ENCODE measurements at places on chromosomes 7 and 10.

GRCh38 chr10:49177391-49178355, 10.5 kb downstream of the TMEM273 start:
- DNase-seq = no peak

DNA sequence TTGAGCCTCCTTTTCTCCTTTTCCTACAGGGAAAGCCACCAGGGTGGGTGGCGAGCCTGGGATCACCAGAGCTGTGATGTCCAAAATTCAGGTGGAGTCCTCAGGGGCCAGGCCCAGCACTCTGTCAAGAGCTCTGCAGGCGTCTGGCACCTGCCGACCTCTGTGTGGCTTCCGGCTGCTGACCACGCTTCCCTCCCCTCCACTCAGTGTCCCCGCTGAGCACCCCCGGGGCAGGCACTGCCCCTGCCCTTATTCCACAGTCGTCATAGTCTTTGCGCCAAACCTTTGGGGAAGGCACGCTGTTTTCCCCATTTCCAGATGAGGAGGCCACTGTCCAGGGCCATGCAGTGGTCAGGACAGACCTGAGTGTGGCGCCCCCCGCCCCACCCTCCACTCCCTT, 7.5 kb downstream of the MTG1 start:
- no peak for DNase-seq

DNA sequence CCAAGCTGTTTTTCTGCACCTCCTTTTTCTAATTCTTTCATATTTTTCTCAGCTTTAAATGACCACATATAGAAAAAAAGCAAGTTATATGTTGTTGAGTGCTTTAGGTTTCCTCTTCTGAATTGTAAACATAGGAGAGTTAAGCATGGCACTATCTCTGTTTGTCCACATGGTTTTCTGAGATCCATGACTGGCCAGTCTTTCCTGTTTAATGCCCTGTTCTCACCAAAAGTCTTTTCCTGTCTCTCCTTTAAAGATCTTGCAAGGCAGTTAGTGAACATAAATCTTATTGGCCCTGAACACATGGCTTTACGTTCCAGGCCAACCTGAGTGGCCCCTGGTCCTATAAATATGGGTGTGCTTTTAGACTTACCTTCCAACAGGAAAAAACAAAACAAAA, 19.4 kb downstream of the TRPV5 start:
- no peak for DNase-seq

GRCh38 chr10:5506751-5507648, 7.6 kb upstream of the CALML5 start:
- DNase-seq = no peak

- DNase-seq = no peak
Observed at GRCh38 chr10:68330852-68331454, 911 bp upstream of the HNRNPH3 start.

- DNase-seq = no peak
Observed at GRCh38 chr10:21511946-21512572, 13.4 kb downstream of the SKIDA1 start.

DNA sequence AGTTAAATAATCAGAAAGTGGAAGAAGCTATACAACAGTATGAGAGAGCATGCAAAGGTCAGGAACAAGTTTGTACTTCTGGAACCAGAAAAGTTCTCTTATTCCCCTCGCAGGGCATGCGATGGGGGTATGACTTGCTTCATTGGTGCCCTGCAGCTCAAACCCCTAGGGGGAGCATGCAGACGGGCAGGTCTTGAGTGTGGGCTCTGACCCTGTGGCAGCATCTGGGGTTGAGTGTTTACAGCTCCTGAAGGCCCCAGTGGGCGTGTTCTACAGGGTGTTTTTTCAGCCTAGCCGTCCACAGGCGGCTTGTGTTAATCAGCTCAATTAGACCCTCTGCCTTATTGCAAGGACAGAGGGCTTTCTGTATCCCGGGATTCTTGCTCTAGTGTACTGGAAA, 44.5 kb downstream of the KIF20B start:
- no peak for DNase-seq

GRCh38 chr7:110839866-110840265, 251.1 kb upstream of the LRRN3 start:
- DNase-seq = peak; percentile 55

DNA sequence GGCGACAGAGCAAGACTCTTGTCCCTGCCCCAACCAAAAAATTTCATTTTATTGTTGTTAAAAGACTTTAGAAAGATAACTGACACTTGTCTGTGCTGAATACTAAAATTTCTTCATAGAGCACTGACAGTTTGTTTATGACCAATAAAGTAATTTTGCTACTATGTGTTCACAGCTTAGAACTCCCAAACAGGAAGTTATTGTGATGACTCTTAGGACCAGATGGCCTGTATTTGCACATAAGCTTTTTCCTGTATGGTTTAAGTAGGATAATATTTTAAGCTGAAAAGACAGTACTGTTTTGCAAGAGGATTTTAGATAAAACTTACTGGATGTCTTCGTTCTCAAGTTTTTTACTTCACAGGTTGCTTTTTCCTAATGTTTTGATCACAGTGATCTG, 80.7 kb downstream of the MMRN2 start:
- DNase-seq = no peak

GRCh38 chr7:148276314-148277041, 314.1 kb upstream of the C7orf33 start:
- DNase-seq = no peak

DNA sequence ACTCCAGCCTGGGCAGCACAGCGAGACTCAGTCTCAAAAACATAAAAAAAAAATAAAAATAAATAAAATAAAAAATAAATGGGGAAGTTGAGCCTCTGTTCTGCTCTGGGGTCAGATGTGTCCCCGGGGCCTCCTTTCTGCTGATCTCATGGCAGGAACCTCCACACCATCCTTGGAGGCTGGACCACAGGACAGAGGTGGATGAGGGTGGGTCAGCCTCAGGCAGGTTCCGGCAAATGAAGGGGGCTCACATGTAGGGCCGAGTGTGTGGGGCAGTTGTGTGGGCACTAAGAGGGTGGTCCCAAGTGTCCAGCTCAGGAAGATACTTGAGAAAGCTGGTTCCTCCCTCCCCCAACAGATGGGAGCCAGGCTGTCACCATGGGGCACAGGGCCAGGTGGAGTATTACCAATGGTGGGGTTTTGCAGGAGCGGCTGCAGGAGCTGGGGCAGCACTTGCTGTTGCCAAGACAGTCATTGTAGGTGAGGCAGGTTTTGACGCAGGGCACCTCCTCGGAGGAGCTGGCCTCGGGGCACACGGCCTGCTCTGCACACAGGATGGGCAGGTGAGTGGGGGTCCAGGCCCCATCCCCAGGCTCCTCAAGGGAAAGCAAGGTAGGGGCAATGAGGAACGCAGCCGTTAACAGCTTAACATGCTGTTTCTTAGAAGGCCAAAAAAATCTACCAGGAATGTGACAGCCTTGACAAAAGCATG, 13.9 kb upstream of the TBRG4 start:
- DNase-seq = no peak

DNA sequence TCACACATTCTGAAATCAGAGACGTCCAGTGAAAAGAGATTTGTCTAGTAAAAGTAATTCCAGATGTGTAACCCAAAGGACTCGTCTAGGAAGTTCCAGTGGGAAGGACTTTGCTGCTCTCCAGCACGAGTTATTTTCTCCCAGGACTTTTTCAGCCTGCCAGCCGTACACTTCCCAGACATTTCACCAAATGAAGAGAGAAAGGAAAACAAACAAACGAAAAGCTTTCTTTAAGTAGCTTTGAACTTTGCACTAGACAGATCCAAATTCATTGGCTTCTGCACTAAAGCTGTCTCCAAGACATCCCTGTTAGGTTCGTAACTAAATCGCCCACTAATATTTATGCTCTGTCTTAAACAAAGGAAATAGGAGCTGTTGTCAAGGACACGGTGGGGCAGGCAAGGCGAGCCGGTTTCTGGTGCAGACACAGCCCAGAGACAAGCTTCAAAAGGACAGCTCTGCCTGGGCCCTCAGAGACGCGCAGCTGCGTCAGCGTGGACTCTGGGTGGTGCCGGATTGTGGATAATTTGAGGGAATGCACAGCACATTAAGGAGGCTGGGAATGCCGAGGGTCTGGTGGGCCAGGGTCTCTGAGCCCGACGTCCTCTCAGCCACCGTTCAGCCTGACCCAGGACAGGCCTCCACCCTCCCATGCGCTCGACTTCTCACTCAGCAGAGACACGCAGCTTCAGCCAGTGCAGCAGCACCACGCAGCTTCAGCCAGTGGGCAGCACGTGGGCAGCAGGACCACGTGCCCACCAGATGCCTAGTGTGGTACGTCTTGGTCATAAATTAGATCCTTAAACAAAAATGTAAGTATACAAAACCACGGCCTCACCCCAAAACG, 64.1 kb upstream of the INSIG1 start:
- DNase-seq = no peak

DNA sequence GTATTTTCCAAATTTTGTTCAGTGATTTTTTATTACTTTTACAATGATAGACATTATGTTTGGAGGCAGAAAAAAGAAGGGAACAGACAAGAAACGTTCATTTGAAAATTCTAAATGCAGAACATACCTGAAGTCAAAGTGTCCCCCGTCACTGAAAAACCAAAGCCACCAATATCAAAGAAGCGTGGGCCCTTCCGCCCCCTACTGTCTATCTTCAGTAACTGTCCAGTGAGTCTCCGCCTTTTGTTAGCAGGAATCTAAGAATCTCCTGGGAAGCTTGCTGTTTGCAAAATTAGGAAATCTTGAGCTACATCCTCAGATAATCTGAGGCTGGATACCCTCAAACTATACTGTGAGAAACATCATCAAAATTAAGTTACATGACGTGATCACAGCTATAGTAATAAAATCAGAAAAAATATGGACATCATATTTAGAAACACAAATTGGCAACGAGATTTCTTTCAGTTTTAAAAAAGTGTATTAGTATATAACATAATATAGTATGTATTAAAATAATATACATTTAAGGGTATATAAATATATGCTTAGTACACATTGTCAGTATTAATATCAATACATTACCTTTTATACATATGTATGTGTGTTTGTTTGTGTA, 169.3 kb upstream of the AKR1E2 start:
- peak; percentile 49 for DNase-seq

DNA sequence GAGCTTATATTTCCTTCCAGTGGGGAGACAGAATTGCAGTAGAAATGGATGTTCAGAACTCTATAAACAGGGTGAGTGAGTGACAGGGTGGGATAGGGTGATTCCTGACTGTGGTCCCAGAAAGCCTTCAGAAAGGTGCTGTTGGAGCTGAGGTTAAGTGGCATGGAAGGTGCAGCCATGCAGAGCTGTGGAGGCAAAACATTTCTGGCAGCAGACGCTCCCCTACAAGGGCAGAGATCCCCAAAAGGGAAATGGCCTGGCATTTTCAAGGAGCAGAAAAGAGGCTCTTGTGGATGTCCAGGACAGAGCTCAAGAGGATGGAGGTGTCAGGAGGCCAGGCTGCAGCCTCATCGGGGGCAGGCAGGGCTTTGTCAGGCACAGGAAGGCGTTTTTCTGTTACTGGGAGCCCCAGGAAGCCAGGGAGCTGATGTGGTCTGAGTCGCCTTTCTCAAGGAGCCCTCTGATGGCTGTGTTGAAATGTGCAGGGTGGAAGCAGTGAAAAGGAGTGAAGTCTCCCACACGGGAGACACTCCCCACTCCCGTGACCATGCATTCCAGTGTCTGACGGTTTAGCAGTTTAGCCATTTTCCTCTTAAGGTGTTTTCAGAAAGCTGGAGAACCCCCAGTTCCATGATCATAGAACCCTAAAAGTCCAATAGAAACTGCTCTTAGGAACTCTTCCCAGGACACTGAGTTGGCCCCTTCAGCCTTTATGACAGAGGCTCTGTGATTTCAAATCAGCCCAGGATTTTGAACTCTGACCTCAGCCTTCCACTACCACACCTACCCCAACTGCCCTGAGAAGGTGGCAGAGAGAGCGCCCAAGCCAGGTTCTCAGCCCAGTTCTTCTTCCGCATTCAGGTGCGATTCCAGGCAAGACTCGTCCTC, 96.2 kb downstream of the C10orf105 start:
- DNase-seq = no peak

DNA sequence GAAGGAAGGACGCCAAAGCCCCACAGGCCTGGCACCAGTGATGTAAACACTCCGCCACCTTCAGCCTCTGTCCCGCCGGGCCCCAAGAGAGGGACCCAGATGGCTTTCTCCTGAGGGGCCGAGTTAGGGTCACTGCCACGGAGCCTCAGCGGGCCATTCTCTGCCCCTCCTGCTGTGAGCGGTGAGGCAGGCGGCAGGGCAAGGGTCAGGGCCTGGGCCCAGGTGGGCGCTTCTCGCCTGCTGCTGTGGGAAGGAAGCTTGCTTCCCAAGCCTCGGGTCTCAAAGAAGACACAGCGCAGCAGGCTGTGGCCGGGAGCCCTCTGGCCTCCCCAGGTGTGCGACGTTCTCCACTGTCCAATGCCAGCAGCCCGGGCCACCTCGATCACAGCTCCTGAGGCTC, 84.8 kb downstream of the PROSER2 start:
- no peak for DNase-seq

GRCh38 chr7:74583630-74584029, 73.9 kb upstream of the GTF2I start:
- DNase-seq = no peak

- DNase-seq = no peak
Observed at GRCh38 chr10:114380797-114381196, 23.5 kb downstream of the AFAP1L2 start.

- no peak for DNase-seq
Observed at GRCh38 chr7:21947056-21947455, 1.4 kb upstream of the CDCA7L start.

DNA sequence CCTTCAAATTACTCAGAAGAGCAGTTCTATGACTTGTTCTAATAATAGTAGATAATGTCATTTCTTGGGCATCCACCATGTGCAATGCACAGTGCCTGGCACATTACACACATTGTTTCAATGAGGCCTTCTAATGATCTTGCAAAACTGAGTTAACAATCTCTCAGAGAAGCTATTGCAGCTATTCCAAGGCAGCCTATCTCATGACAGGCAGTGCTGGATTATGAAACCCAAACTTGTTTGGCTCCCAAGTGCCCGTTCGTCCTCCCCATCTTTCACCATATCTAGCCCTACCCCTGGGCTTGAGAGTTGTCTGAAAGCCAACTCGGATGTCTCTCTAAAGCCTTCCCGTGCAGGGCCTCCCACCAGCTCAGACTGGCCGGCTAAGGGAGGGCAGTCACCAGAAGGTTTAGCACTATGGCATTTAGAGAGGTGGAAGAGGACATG, 405.1 kb downstream of the PLXNA4 start:
- DNase-seq = no peak

- DNase-seq = no peak
Observed at GRCh38 chr10:69247313-69247710, 27.2 kb downstream of the HKDC1 start.

GRCh38 chr10:5538892-5539651, 14.3 kb downstream of the CALML3 start:
- no peak for DNase-seq

- DNase-seq = no peak
Observed at GRCh38 chr7:3682028-3682710, 381.1 kb downstream of the SDK1 start.

DNA sequence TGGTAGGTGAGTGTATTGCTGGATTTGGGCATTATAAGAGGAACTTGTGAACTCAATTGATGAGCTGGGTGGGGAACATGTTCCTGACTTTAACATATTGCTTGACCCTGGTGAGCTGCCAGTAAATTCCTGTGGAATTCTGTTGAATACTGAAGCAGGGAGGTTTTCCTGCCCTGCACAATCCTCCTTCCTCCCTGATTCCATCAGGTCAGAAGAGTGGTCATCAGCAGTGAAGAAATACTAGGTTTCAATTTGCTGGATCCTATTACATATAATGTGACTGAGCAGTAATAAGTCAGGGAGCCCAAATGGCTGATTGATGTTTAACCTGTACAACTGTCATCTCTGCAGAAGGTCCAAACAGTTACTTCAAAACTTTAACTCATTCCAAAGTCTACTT, 581.2 kb downstream of the SUGCT start:
- DNase-seq = no peak
